Left renal pelvis (tissue), 4 donors: ENCODE measurements at places on chromosomes 16 and 17.

DNA sequence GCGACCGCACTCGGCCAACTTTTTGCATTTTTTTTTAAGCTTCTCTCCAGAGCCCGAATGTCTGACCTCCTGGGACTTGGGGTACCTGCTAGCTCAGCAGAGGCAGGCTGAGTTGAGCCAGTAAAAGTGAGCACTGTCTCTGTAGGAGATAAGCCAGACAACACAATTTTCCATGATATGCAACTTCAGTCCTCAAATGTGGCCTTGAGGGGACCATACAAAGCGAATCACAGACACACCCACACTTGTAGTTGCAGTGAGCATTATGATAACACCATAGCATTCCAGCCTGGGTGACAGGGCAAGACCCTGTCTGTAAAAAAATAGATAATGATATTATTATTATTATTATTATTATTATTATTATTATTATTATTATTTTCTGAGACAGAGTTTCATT is 2.6 kb downstream of the DPEP2 start:
- DNase-seq, result no peak

- DNase-seq, result no peak
Measured at GRCh38 chr17:20266806-20267458, 200.4 kb downstream of the LGALS9B start.

GRCh38 chr16:19908921-19909320 is 24.3 kb upstream of the GPRC5B start:
- DNase-seq, result no peak

GRCh38 chr17:50163843-50164696 is 1.7 kb upstream of the SGCA start:
- no peak for DNase-seq

DNA sequence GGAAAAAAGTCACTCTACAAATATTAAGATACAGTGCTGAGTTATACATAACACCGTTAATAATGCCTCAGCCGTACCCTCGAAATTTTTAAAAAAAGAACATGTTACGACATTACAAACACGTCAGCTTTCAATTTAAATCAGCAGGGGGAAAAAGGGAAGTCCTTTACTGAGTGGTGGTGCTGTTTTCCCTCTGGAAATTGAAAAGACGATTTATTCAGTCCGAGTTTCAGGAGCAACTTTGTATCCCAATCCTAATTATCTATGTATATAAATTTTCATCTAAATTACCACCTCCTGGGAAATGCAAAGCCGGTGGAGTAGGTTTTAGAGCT is 1.3 kb downstream of the NETO2 start:
- no peak for DNase-seq
